ENCODE measurements at places on chromosomes 6 and 20.
A peak's percentile ranks its signal among the peaks of the same experiment; 100 is the strongest.

- DNase-seq: no peak
Observed at GRCh38 chr6:73669005-73669404, 15.2 kb upstream of the SLC17A5 start.

- DNase-seq: no peak
Observed at GRCh38 chr20:2089447-2089846, 12.2 kb upstream of the STK35 start.

GRCh38 chr20:53448875-53449274 is 144.8 kb downstream of the ZNF217 start:
- DNase-seq: peak; percentile 34

DNA sequence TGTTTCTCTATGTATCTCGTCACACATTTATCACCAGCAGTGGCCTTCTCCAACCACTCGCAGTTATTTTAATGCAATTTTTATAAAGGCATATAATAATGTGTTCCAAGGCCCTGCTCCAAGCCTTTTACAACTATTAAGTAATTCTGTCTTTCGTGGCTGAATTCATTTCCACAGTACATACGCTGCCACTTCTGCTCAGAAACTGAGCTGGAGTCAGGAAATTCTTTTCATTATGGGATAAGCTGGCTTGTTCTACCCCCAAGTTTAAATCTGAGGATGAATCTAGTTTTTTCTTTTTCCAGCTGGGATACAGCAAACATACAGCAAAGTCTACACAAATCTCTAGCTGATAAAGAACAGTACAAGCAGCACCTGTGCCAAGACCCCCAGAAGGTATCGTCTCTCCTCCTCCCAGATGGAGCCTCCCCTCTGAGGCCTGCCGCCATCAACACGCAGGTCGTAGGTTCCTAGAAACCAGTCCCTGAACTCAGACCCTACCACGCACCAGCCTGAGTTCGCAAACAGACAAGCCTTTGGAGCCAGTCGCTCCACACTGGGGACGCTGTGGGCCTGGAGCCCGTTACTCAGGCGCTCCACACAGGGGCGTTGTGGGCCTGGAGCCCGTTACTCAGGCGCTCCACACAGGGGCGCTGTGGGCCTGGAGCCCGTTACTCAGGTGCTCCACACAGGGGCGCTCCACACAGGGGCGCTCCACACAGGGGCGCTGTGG is 263.5 kb downstream of the THBS2 start:
- no peak for DNase-seq

GRCh38 chr6:80338201-80338836 is 231.8 kb downstream of the BCKDHB start:
- DNase-seq: peak; percentile 41

GRCh38 chr6:169618526-169619490 is 83.0 kb downstream of the WDR27 start:
- DNase-seq: peak; percentile 99

DNA sequence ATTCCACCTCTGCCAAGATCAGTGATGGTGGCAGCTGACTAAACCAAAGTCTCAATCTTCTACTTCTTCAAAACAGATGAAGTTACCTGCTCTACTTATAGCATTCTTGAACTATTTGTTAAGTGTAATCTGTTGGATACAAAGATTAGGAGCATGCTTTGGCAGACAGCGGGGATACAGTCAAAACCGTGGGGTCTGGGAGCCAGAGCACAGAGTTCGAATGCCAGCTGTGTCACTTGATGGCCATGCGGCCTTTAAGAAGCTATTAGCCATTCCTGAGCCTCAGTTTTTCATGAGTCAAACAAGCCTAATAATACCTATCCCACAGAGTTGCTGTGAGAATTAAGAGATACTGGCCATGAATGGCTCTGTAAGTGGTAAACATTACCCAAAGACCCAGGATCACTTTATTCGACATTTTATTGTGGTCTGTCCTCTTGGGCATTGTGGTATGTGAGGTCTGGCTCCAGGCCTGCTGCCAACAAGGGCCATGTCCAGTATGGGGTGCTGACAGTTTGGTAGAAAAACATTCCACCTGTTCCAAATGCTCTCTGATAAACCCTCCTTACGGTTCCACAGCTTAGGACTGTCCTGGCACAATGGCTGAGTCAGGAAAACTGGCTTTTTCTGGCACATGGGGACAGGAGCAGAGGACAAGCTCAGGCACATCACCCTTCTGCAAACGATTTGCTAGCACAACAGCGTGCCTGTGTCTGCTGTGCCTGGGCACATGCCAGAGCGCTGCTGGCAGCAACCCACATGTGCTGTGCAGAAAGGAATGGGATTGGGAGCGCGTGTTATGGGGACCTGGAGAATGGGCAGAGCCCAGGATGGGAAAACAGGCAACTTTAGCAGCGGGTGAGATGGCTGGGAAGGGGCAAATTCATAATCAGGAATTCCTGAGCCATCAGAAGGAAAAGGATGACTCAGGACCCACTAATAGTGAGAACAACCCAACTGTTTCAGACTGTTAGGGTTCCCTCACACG is 15.7 kb upstream of the FAM83C start:
- DNase-seq: peak; percentile 86

Measured in fibroblast of skin of right biceps (primary cell).